CD4-positive, alpha-beta T cell treated with Interleukin-6 at 100 ng/mL for 8 hours (primary cell): ENCODE measurements at places on chromosomes 13 and 19.
A peak's percentile ranks its signal among the peaks of the same experiment; 100 is the strongest.

GRCh38 chr19:8075158-8076074 lies 22.9 kb downstream of the CCL25 start:
- no peak for DNase-seq

DNA sequence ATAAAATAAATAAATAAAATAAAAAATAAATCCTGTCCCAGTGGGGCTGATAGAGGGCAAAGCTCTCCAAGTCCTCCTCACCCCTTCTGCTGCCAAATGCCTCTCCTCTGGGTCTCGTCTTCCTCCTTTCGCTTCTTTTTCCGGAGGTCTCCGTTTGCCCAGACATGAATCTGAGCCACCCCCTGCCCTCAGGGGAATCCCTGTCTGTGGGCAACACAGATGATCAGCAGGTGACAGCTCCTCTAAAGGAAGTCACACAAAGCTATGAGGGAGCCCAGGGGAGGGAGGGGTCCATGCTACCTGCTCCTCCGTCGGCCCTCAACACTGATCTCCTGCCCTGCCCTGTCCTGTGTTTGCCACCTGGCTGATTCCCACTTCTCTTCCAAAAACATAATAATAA lies 479 bp downstream of the TMEM150B start:
- no peak for DNase-seq

DNA sequence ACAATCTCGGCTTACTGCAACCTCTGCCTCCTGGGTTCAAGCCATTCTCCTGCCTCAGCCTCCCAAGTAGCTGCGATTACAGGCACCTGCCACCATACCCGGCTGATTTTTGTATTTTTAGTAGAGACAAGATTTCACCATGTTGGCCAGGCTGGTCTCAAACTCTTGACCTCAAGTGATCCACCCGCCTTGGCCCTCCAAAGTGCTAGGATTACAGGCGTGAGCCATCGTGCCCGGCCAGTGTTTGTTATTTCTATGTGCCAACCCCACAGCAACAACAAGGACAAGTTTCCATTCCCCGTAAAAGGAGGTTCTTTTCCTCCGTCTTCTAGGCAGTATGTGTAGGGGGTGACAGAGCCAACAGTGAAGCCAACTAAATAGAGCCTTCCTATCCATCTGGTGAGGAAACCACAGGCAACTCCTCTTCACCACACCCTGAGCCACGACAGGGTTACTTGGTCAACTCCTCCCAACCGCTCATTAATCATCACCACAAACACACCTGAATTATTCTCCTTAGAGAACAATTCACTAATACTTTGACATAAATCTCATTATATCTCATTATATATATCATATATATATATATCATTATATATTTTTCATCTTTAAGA lies 25.5 kb downstream of the FOXO1 start:
- peak; percentile 29 for DNase-seq

- no peak for DNase-seq
Observed at GRCh38 chr19:7434391-7434790, 54.4 kb downstream of the PEX11G start.

- no peak for DNase-seq
Observed at GRCh38 chr19:14063105-14063504, 1.2 kb upstream of the PALM3 start.

- no peak for DNase-seq
Observed at GRCh38 chr13:75385708-75386083, 96.3 kb downstream of the TBC1D4 start.

DNA sequence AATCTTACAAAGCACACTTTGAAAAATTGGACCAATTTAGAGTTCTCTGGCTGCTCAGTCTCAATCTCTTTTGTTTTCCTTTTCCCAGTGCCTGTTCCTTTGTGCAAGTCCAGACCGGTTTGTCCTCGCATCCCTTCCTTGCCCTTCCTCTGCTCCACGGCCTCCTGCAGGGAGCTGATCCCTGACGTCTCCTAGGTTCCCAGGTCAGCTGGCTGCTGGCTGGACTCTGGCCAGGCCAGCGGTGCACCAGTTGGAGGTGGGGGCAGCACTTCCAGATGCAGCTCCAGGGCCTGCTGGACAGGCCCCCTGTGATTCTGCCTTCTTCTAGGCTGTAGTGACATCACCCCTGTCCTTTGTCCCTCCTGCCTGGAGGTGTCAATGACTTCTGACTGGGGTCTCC lies 44.0 kb upstream of the KPNA3 start:
- no peak for DNase-seq

GRCh38 chr13:30453727-30454126 lies 12.0 kb downstream of the HMGB1 start:
- DNase-seq, result no peak

DNA sequence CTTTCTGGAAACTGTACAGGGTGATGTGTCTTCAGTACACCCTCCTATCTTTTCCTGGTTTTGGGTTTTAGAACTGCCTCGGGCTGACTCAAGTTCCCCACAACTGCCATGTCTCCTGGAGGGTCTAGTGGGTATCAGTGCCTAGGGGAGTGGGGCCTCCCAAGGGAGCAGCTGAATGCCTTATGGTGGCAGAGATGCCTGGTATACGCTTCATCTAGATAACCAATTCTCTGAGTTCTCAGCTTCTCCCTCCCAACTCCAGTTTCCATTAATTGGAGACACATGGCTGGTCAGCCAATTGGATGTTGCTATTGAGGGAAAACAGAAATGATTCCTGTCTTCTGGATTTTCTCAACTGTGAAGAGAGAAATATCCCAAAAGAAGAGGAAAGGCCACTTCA lies 12.8 kb downstream of the ZNF439 start:
- DNase-seq, result no peak

DNA sequence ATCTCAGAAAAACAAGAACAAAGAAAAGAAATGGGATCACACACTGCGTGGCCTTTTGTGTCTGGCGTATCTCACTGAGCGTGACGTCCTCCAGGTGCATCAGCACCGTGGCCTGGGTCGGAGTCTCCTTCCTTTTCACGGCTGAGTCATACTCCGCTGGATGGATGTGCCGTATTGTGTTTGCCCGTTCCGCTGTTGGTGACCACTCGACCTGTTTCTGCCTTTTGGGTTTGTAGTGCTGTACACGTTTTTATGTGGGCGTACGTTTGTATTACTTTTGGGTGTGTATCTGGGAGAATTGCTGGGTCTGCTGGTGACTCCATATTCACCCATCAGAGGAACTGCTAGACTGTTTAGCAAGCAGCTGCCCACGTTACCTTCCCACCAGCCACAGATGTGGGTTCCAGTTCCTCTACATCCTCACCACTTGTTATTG lies 11.4 kb downstream of the ARID3A start:
- peak; percentile 64 for DNase-seq

- DNase-seq, result no peak
Observed at GRCh38 chr13:80235166-80235966, 105.6 kb downstream of the SPRY2 start.

- no peak for DNase-seq
Observed at GRCh38 chr19:15195371-15196334, 5.1 kb downstream of the NOTCH3 start.

DNA sequence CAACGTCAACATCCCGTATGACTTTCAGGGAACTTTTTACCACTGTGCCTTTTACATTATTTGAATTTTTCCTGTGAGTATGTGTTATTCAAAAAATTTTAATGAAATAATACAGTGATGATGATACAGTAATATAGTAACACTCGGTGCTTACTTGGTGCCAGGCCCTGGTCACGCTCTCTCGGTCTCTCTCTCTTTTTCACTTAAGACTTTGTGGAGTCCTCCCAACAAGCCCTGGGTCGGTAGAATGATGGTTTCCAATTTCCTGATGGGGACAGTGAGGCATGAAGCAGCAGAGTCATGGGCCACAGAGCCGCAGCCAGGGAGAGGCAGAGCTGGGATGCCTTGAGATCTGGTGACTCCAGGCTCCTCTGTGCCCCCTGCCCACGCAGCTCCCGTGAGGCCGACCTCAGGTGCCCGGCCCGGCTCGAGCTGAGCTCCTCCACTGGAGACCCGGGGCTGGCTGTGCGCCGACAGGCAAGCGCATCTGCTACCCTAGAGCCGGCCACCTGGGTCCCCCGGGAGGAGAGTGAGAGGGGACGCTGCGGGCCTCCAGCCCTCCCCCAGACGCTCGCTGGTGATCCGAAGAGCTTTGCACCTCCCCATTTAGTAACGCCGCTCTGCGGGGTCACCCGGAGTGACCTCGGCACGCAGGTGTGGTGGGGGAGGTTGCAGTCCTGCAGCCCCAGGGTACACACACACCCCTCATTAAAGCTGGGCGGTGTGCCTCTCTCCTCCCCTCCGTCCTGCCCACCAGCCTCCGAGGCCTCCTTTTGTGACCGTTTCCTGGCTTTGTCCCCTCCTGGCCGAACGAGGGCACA lies 4.4 kb upstream of the SBK3 start:
- no peak for DNase-seq

- DNase-seq, result no peak
Observed at GRCh38 chr13:109776575-109776974, 9.8 kb downstream of the IRS2 start.

DNA sequence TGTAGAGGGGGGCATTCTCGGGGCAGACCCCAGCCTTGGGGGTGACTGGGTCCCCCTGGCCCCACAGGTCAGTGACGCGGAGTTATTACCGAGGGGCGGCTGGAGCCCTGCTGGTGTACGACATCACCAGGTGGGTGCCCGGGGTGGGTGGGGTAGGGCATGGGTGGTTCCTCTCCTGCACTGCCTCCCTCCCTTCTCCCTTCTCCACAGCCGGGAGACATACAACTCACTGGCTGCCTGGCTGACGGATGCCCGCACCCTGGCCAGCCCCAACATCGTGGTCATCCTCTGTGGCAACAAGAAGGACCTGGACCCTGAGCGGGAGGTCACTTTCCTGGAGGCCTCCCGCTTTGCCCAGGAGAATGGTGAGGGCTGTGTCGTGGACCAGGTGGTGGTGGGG lies 5.7 kb downstream of the RAB4B start:
- DNase-seq, result no peak

GRCh38 chr13:113350065-113350937 lies 13.6 kb downstream of the GRTP1 start:
- no peak for DNase-seq

- DNase-seq, result peak; percentile 25
Observed at GRCh38 chr19:43618921-43619261, 538 bp downstream of the ZNF428 start.

- DNase-seq, result no peak
Observed at GRCh38 chr13:36418022-36418805, 14.1 kb upstream of the CCNA1 start.

DNA sequence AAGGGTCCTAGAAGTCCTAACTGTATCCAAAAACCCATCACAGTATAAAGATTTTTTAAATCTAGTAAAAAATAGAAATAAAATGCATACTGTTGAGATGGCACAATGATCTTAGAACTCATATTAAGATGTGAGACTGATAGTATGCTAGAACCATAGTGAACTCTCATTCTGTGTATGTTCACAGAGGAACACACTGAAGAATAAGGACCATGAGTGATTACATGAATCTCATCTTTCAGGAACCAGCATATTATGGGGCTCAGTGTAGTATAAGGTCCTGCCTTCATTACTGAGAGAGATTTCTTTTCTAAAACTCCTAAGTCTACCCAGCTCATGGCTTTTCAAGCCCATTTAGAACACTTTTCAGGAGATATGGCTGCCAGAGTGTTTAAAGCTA lies 59.8 kb upstream of the RFC3 start:
- DNase-seq, result no peak

DNA sequence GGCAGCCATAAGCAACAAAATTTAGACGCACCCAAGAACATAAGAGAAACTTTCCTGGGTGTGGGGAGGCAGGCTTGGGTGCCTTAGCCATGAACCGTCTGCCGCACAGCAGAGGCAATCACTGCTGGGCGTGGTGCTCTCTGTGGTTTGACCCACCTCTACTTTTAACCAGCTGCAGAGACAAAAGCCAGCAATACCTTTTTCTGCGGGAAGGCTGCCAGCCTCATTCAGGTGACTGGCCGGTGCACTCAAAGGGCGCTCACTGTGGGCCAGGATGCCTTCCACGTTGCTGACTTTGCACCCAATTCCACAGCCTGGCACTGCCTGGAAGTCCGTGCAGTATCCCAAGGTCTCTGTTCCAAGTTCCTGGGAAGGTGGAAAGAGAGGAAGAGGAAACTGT lies 69.1 kb downstream of the ATP7B start:
- peak; percentile 57 for DNase-seq

GRCh38 chr13:109985871-109986450 lies 199.6 kb upstream of the IRS2 start:
- DNase-seq, result no peak

GRCh38 chr13:83825676-83826075 lies 56.6 kb downstream of the SLITRK1 start:
- no peak for DNase-seq

- DNase-seq, result no peak
Observed at GRCh38 chr13:100517135-100517534, 71.5 kb downstream of the GGACT start.

GRCh38 chr13:29067306-29067945 lies 247.3 kb downstream of the MTUS2 start:
- DNase-seq, result no peak

- no peak for DNase-seq
Observed at GRCh38 chr13:71866335-71867130, 471 bp downstream of the DACH1 start.

- no peak for DNase-seq
Observed at GRCh38 chr13:112792511-112792910, 102.7 kb downstream of the ATP11A start.

DNA sequence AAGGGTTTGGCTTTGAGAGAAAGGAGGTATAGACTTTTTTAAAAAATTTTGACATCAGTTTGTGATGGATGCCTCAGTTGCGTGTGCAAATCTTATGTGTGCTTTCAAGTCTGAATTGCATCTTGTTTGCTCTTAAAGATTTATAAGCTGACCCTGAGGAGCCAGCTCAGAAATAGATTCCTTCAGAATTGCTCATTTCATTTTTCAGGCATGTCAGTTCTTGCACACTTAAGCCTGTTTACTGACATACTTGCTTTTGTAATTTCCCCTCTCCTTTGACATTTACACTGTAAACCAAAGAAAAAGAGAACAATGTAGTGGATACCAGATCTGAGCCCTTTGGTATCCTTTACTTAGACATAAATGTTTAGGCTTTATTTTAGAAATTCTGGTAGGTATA lies 87.6 kb downstream of the RNF17 start:
- DNase-seq, result no peak

- DNase-seq, result peak; percentile 83
Observed at GRCh38 chr19:48858984-48859710, 9.3 kb downstream of the PLEKHA4 start.
